ENCODE measurements at places on chromosomes 1 and 21.

- DNase-seq, result peak; percentile 71
Observed at GRCh38 chr1:109547463-109548320, 723 bp upstream of the GNAI3 start.

DNA sequence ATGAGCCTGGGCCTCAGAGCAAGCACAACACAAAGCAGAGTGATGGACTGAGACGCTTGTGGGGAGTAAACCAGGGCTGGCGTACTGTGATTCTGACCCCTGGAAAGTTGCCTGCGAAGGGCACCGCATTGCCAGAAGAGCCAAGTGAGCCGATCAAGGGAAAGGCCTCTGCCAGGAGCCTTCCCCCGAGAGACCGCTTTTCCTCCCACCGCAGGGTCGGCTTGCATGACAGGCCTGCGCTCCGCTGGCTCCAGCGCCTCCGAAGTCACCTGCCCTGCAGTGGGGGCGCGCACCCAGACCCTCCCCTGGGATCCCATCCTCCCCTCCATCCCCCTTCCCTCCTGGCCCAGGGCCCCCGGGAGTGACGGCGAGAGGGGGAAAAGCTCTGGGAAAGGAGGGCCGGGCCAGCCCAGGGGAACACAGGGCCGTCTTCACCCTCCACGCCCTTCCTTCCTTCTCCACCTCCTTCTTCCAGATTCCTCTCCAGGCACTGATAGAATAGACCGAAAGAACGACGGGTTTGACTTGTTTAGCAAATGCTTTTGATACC, 165.0 kb downstream of the TRIM33 start:
- no peak for DNase-seq

DNA sequence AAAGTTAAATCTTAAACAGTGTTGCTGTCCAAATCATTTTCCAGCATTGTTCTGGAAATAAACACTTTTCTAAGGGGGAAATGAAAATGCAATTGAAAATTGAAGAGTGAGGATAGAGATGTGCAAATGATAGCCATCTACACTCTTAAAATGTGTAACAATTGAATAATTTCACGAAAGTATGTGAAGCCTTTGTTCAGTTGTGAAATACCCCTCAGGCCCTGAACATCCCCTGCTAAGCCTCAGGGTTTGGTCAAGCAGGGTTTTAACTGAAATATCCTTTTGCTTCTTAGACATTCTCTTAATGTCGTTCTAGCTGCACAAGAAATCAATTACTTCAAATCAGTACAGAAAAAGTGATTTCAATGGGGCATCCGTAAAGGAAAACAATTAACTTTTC, 65.9 kb upstream of the DYNLT5 start:
- no peak for DNase-seq

GRCh38 chr1:17574516-17574915, 35.0 kb downstream of the ARHGEF10L start:
- DNase-seq, result no peak

- no peak for DNase-seq
Observed at GRCh38 chr21:17554679-17555465, 42.0 kb downstream of the CXADR start.

DNA sequence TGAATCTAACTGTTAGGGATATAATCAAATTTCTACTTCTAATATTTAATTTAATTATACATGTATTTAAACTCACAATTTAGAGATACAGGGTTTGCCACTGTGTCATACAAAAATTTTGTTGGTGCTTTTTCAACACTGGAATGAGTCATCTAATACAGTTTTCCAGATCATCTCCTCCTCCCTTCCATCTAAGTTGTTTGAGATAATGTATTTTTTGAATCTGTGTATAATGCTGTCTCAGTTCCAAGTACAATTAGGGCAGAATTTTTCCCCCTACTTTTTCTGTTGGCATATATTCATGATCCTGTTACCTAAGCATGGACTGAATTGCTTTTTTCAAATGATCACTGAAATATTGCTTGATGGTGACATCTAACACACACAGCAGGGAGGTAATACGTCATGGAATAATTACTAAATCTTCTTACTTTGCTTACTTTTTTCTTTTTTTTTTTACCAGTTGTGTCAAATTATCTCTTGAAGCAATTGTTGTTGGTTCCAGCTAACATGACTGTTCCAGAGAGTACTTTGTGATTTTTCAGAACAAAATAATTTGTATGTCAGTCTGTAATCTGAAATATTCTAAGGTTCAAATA, 146.0 kb downstream of the MAGI3 start:
- no peak for DNase-seq

GRCh38 chr1:36151134-36151844, 2.0 kb upstream of the TRAPPC3 start:
- DNase-seq, result no peak

DNA sequence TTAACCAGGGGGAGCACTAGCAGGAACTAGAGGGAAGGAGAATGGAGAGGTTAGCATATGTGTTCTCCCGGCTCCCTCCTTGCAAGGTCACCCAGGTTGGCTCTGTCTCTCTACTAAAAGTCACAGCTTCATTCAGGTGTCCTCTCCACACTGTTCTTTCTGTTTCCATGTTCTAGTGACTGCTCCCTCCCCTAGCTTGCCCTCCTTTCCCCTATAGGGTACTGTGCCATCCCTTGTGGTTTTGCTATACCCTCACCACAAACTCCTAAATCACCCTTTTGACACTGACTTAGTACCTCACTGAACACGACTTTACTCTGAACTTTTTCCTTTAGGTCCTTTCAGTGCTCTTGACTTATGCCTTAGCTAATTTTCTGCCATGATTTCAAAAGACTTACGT, 389.3 kb downstream of the ST6GALNAC3 start:
- peak; percentile 48 for DNase-seq

- DNase-seq, result no peak
Observed at GRCh38 chr1:2961081-2961480, 60.2 kb upstream of the ACTRT2 start.

- DNase-seq, result no peak
Observed at GRCh38 chr21:44989943-44990780, 50.3 kb downstream of the SLX9 start.

DNA sequence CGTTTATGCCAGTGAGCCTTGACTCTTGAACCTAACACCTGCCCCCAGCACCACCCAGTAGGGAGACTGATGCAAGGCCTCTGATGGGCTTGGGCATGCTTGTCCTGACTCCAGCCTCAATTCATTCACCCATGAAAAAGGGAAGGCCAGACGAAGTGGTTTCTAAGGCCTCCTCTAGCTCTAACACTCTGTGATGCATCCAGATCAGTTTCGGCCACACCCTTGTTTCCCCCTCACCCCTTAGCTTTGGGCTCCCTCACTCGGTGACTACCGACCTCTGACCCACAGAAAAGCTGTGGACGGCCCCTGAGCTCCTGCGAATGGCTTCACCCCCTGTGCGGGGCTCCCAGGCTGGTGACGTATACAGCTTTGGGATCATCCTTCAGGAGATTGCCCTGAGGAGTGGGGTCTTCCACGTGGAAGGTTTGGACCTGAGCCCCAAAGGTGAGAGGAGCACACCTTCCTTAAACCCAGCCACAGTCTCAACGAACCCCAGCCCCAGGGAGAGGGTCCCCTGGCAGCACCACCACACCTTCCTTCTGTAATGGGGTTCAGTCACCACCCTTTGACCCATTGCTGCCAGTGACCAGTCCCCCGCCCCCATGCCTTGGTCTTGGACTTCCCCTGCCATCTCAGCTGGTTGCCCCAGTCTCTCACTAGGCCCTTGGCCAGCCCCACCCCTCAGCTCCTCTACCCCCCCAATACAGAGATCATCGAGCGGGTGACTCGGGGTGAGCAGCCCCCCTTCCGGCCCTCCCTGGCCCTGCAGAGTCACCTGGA, 9.0 kb downstream of the NPR1 start:
- DNase-seq, result no peak

DNA sequence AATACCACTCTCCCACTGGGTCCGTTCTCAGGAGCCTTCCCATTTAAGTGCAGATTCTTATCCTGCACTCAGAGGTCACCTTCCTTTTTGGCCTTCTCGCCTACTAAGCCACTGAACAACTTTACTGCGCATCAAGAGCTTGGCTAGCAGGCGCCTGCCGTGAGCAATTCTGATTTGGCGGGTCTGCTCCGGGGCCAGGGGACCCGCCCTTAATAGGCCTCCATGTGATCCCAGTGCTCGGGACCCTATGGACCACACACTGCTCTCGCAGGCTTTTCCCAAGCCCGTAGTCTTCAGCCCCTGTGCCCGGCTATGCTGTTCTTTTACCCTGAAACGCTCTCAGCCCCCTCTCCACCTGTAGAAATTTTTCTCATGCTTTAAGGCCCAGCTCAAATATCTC, 45.1 kb downstream of the BCL9 start:
- DNase-seq, result no peak

GRCh38 chr1:178092878-178093493, 918 bp upstream of the RASAL2 start:
- DNase-seq, result no peak

- DNase-seq, result no peak
Observed at GRCh38 chr1:1175221-1176062, 1.8 kb downstream of the TTLL10 start.

DNA sequence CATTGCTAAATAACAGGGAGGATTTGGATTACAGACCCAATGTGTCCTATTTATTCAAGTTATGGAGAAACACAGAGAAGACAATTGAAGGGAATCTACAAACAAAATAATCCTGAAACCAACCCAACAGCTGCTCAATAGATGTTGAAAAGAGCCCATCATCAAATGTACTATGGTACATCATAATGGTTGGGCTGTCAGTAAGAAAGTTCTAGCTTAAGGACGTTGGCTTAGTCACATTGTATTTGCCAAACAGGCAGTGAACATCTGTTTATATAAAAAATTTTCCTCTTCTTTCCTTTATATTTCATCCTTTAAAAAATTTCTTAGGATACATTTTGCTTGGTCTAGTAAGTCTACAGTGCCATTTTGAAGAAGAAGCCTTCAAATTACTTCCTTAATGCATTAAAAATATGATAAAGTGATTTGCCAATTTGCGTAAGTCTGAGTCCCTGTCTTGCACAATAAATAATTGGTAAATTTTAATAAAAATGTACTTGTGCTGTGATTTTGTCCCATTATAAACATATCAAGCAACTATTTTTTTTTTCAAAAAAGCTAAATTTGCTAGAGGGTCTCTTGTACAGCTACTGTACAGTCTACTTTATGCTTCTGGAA, 14.4 kb downstream of the MAP3K7CL start:
- DNase-seq, result no peak

All from Karpas-422 (cell line).